Right lung (tissue), 10 donors: ENCODE measurements at places on chromosomes 4 and X.

- no peak for DNase-seq
These were observed 9.9 kb downstream of the TNIP2 start for GRCh38 chr4:2745981-2746806.

DNA sequence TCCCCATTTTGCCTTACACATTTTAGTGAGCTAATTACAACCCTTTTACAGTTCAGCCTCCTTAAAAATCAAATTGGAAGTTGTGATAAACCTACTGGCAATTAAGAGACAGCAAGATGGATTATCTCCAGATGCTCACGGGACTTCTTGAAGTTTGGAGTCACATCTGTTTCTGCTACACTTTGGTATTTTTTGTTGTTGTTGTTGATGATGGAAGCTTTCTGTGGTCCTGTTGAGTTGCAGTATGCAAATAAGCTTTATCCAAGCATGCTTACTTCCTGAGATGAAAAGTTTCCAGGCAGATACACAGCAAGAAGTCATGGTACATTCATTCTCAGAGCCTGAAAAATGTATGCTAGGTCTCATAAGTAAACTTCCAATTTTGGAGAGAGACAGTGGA lies 670.0 kb upstream of the AMOT start:
- no peak for DNase-seq

DNA sequence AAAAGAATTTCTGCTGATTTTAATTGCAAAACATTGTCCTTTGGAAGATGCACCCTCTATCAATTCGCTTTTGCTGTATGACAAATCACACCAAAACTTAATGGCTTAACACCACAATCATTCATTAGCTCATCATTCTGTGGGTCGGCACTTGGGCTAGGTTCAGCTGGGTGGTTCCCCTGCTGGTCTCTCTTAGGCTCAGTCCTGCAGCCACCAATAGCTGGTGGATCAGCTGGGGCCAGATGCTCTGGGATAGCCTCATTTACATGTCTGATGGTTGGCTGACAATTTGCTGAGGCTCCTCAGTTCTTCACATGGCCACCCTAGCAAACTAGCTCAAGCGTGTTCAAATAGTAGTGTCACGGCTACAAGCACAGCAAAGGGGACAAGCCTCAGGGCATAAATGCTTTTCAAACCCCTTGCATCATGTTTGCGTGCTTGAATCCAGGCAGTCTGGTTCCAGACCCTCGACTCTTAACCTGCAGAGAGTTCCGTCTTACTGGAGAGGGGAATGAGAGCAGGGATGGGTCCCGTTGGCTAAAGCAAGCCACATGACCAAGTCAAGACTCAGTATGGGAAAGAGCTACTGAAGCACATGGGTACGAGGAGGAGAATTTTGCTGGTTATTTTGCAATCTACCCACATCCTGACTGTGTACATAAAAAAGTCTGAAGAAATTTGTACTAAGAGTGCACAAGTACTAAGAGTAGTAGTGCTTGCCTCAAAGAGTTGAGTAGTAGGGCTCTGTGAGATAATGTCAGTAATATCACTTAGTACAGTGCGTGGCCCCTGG lies 7.5 kb upstream of the ACSL1 start:
- no peak for DNase-seq

GRCh38 chr4:119207051-119207450 lies 5.5 kb upstream of the USP53 start:
- no peak for DNase-seq
